Neural progenitor cell (in vitro differentiated cells): ENCODE measurements at places on chromosomes 5 and 9. TPM values are rescaled to one million over a fixed set of nuclear protein-coding genes. Genes with fewer than 3 reads are reported as not detected.

- H3K27me3 ChIP-seq: no peaks in the 10 kb centered on the region
- H3K4me1 ChIP-seq: no peaks in the 10 kb centered on the region
- H3K4me3 ChIP-seq: no peak overlapping the region
- H3K27ac ChIP-seq: no peak overlapping the region
Measured at GRCh38 chr5:161342886-161343285, 203.6 kb downstream of the GABRB2 start.

- no peak overlapping the region for H3K4me3 ChIP-seq
- no peaks in the 10 kb centered on the region for H3K36me3 ChIP-seq
- no peak overlapping the region for H3K27ac ChIP-seq
- H3K27me3 ChIP-seq: no peaks in the 10 kb centered on the region
- H3K4me1 ChIP-seq: no peaks in the 10 kb centered on the region
Measured at GRCh38 chr9:126049896-126050604, 276.6 kb upstream of the MVB12B start.

- H3K36me3 ChIP-seq: no peaks in the 10 kb centered on the region
- DNase-seq: no peak
- H3K4me1 ChIP-seq: peaks cover 14% of the 10 kb centered on the region
- H3K27me3 ChIP-seq: no peaks in the 10 kb centered on the region
- no peak overlapping the region for H3K4me3 ChIP-seq
Measured at GRCh38 chr9:80320480-80320879, 748.7 kb downstream of the TLE4 start.

- no peak for DNase-seq
- no peaks in the 10 kb centered on the region for H3K4me1 ChIP-seq
Measured at GRCh38 chr5:130090569-130091270, 186.5 kb downstream of the CHSY3 start.

DNA sequence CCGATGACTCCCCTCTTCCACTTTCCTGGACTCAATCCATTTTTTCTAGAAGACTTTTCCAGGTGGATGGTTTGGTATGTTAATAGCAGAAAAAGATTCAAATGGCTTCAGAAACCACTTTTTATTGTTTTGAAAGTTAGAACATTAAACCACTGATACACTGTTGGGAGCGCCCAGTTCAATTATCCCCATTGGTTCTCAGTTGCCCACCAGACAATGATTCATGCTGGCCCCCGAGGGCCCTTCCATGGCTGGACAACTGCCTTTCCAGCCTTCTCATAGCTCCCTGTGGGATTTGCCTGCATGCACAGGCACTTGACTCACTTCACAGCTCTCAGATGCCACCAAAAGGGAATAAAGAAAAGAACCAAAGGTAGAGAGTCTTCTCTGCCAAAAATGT is 21.3 kb upstream of the ANKRD34B start:
- no peaks in the 10 kb centered on the region for H3K36me3 ChIP-seq
- no peak overlapping the region for H3K27ac ChIP-seq
- H3K27me3 ChIP-seq: no peaks in the 10 kb centered on the region
- H3K4me3 ChIP-seq: no peak overlapping the region

DNA sequence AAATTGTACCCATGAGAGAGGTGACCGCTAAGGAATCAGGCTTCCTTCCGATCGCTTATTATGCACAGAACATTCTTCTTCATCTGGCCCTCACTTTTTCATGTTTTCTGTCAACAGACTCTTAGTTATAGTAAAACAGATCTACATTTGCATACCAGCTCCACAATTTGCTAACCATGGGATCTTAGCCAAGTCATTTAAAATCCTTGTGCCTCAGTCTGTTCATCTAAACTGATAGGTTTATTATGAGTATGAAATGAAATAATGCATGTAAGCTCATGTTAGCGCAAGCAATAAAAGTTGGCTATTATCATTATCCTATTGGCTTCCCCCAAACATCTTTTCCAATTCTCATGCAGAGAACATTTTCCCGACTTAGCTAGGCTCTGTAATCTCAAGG is 42.3 kb downstream of the FGF1 start:
- no peaks in the 10 kb centered on the region for H3K4me1 ChIP-seq
- H3K27me3 ChIP-seq: no peaks in the 10 kb centered on the region
- H3K36me3 ChIP-seq: no peaks in the 10 kb centered on the region

DNA sequence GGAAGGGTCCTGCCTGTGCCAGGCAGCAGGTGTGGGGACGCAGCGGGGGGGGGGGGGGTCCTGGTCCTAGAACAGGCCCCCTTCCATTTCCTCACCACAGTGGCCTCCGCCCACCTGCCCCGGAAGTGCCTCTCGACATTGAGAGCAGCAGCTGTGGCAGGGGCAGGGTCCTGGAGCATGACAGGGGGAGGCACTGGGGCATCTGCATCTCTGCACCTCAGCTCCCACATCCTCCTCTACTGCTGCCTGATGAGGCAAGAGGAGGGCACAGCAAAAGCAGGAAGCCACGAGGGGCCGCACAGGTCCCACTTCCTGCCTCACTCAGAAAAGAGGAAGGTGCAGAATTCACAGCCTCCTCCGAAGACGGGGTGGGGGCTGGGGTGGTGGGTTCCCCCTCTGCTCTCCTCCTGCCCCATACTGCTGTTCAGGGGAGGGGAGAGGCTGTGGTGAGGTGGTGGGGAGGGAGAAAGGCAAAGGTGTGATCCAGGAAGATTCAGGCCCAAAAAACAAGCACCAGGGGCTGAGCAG is 14.8 kb downstream of the AKNA start:
- H3K27ac ChIP-seq: no peak overlapping the region
- no peaks in the 10 kb centered on the region for H3K36me3 ChIP-seq
- peaks cover 21% of the 10 kb centered on the region for H3K4me1 ChIP-seq
- H3K27me3 ChIP-seq: no peaks in the 10 kb centered on the region
- DNase-seq: no peak

Gene SLC34A1
- not detected in 2 replicates for total RNA-seq

Gene UBAC1
- total RNA-seq: 53.6 and 66.0 TPM in 2 replicates
